ENCODE measurements at places on chromosomes 1 and 21.

- DNase-seq = no peak
Measured at GRCh38 chr21:36306872-36307534, 13.0 kb upstream of the MORC3 start.

- DNase-seq = no peak
Measured at GRCh38 chr1:54328066-54328636, 78.0 kb downstream of the SSBP3 start.

- DNase-seq = no peak
Measured at GRCh38 chr1:89762386-89762778, 58.5 kb upstream of the LRRC8D start.

DNA sequence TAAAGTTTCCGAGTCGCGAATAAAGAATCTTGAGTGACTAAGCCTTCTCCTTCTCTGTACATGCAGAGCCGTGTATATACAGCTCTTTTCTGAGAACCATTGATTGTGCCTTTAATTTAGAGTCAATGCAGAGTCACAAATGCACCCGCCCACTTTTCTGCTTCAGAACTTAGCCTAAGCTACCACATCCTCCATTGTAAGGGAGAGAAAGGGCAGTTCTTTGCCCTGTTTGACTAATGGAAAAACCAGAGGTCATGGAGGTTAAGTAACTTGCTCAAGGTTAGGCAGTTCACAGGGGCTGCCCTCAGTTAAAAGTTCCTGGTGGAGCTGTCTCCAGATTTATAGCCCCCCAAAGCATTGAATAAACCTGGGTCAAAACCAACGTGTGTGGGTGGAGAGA is 139.6 kb downstream of the TOMM20 start:
- no peak for DNase-seq

DNA sequence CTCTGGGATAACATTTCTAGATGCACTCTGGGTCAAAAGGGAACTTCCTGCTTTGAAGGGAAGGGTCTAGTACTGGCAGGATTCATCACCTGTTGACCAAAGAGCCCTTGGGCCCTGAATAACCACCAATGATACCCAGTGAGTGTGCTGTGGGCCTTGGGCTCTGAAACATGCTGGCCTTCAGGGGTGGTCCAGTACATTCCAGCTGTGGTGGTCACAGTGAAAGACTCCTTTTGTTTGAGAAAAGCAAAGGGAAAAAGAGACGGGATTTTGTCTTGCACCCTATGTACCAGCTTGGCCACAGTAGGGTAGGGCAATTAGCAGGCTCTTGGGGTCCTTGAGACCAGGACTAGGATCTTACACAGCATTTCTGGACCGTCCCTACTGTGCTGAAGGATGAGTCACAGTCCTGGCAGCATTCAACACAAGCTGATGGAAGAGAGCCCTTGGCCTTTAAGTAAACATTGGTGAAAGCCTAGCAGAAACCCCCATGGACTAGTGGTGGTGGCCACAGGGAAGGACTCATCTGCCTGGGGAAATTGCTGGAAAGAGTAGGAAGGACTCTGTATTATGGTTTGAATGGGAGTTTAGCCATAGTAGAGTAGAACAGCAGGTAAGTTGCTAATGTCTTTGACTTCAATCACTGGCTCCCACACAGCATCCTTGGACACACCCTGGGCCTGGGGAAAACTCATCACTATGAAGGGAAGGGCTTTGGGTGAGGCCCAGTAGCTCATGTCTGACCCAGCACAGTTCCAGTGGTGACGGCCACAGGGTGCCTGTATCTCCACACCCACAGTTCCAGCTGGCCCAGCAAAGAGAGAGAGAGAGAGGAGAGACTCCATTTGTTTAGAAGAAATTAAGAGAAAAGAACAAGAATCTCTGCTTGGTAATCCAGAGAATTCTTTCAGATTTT is 87.5 kb downstream of the COL24A1 start:
- no peak for DNase-seq

DNA sequence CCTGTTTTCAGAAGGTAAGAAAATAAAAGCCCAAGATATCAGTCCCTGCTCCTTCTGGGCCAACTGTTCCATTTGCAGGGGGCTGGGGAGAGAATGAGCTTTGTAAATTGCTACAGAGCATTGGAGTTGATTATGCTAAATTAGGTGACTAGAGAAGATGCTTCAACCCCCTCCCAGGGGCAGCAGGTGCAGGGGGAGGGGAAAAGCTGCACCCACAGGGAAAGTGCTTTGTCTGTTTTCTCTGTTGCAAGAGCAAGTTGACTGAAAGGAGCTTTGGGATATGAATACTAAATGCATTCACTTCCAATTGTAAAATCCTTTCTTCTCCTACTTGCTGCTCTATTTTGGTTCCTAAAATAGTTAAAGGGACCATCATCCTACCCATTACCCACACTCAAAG is 16.5 kb upstream of the PIGM start:
- DNase-seq = no peak

DNA sequence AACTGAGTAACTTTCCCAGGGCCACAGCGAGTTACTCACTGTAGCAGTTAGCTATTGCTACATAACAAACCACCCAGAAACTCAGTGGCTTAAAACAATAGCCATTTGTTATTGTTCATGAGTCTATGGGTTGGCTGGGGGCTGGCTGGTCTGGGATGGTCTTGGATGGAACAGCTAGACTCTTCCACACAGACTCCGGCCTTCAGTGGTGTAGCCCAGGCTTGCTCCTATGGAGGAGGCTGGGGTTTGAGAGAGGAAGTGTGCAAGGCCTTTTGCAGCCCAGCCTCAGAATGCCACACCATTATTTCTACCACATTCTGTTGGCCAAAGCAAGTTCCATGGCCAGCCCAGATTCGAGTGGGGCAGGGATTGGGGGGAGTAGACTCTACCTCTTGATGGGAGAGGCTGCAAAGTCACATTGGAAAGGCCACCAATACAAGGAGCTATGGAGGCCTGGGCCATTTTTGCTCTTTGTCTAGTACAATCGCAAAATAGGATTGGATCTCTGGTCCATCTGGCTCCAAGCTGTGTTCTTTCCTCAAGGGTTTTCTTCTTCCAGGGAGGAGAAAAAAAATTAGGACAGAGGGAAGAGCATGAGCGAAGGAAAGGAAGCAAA is 37.5 kb upstream of the TTC22 start:
- no peak for DNase-seq

DNA sequence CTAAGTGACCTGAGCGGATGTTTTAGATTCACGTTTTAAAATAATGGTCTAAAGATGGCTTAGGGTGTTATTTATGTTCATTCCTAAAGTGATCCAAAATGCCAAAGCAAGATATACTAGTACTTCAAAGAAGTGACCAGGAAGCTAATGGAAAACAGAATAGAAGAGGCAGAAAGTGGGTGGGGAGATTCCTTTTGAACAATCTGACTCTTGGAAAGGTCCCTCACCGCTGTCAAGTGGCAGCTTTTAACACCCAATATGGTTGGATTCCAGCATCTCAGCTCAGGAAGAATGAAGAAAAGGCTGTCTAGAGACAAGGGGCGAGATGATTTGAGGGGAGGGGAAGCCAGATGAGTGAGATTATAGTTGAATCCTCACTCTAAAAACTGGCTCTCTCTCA is 90.3 kb downstream of the SCMH1 start:
- no peak for DNase-seq

- DNase-seq = no peak
Measured at GRCh38 chr1:110465038-110465813, 14.3 kb downstream of the PROK1 start.

GRCh38 chr1:177723533-177723932 is 246.3 kb downstream of the SEC16B start:
- DNase-seq = no peak

DNA sequence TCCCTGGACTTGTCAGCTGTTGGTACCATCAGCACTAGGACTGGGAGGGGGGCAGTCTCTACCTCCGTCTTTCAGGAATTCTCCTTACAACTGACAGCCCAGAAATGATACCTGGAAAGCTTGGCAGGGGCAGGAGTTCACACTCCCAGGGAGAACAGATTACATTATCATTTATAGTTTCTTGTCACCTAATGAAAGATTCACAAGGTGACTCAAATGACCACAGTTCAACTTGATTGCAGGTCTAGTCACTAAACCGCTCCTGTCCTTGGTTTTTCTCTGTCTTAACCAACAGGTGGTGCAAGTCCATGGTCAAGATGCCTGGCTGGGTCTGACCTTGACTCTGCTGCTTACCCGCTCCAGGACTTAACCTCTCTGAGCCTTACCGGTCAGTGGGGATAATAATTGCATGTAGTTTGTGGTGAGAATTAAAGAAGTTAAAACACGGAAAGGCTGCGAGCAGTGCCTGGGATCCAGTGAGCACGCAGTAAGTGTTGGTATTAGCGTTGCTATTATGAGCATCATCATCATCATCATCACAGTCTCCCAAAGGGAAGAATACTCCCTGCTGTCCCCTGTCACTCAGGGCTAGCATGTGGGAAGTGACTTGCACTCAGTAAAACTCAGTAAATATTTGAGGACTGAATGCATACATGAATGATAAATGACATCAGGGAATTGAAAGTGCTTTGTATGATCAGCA is 125.3 kb upstream of the CD34 start:
- no peak for DNase-seq

- DNase-seq = no peak
Measured at GRCh38 chr1:117919376-117919775, 10.0 kb downstream of the GDAP2 start.

DNA sequence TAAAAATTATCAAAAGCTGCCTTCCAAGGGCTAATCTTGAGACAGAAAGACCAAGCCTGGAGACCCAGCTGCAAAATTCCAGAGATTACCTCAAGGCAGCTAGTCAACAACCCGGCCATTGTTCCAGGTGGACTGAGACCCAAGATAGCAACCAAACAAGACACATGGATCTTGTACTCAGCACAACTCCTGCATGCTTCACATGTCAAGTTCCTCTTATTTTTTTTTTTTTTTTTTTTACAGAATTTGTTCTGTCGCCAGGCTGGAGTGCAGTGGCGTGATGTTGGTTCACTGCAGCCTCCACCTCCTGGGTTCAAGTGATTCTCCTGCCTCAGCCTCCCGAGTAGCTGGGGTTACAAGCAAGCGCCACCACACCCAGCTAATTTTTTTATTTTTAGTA is 40.1 kb downstream of the CD2 start:
- no peak for DNase-seq

DNA sequence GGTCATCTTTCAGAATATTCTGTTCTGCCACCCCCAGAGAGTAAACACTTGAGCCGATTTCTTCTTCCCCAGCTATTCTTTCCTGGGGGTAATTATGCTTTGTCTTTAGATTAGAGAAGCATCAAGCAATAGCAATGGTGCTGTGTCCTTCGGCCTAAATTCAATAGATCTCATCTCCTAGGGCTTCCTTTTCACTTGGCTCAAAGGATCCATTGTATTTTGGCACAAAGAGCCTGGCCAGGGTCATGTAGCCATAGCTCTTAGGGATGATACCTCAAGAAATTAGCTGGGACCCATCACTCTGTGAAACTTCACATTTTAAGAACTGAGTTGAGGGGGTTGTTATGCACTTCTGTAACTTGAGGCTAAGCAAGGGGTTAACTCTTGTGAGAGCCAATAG is 27.0 kb downstream of the MRPS6 start:
- no peak for DNase-seq

GRCh38 chr1:15950763-15951295 is 25.1 kb downstream of the ZBTB17 start:
- DNase-seq = peak; percentile 88

- DNase-seq = no peak
Measured at GRCh38 chr1:211687462-211688215, 12.2 kb upstream of the NEK2 start.

DNA sequence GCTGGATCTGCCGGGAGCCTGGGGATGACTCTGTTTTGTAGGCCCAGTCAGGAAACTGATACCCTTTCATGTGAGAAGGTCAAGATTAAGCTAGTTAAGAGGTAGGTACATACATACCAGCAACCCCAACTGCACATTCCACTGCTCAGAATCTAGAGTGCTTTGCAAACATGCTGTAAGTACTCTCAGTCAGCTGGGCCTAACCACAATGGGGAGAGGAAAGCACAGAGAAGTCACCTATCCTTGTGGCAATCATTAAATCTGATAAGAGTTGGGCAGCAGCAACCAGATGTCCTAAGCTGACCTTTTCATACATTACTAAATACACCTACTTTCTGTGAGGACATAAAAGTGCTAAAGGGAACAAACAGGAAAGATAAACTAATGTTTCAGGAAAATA is 2.5 kb downstream of the ETV3 start:
- DNase-seq = no peak

DNA sequence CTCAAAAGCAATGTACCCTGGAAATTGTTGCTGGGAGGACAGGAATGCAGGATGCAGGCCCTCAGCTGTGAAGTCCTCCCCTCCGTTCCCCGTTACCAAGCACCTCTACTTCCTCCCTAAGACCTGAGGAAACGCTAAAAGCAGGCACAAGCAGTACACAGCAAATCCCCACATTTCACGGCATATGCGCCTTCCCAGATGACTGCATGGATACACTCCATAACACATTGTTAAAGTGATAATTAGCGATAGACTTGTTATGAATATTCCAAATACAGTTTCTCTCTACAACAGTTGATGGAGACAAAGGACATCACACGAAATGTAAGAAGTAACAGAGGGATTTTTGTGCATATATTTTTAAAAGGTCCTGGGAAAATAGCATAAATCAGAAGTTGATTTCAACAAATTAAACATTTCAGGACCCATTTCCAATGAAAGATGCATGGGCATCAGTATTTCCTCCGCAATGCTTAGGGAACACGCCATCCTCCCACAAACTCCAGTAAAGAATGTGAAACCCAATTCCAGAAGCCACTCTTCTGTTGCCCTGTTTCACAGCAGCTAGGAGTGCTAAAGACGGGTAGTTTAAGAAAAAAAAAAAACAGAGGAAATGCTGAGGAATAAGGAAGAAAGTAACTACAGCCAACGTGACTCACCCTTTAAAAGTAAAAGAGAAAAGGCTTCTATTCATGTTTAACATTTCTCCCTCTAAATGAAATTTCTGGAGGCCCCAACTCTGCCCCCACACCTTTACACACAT is 75.5 kb downstream of the HIVEP3 start:
- DNase-seq = no peak

DNA sequence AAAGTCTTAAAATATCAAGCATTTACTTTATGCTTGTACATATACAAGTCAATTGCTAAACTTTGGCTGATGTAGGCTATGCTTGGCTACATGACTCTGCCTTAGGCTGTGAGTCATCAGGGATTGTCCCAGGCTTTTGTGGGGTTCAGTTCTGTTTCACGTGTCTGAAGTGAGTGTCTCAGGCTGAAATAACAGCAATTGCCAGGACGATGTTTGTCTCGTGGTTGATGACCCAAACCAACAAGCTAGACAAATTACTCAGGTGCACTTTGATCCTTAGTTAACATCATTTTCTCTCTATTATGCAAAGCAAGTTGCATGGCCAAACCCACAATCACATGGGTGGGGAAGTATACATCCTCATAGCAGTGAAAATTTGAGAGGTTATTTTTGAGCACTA is 410.1 kb downstream of the BRINP3 start:
- DNase-seq = no peak

DNA sequence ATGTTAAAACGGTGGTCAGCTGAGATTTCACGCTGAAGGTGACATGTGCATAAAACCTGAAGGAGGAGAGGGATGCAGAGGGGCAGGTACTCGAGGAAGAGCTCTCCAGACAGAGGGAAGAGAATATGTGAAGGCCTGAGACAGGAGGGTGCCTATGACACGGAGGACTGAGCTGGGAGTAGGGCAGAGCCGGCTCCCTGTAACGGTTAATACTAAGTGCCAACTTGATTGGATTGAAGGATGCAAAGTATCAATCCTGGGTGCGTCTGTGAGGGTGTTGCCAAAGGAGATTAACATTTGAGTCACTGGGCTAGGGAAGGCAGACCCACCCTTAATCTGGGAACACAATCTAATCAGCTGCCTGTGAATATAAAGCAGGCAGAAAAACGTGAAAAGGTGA is 136.2 kb upstream of the SYT6 start:
- DNase-seq = no peak

GRCh38 chr1:2466270-2466665 is 9.8 kb upstream of the PLCH2 start:
- no peak for DNase-seq

- no peak for DNase-seq
Measured at GRCh38 chr1:217009376-217009775, 286.1 kb upstream of the ESRRG start.
